Activated T-cell treated with anti-CD3 and anti-CD28 coated beads, Interleukin-2, amount 50 U/mL, for 1 hour (primary cell): ENCODE measurements at places on chromosomes 5 and 9.

DNA sequence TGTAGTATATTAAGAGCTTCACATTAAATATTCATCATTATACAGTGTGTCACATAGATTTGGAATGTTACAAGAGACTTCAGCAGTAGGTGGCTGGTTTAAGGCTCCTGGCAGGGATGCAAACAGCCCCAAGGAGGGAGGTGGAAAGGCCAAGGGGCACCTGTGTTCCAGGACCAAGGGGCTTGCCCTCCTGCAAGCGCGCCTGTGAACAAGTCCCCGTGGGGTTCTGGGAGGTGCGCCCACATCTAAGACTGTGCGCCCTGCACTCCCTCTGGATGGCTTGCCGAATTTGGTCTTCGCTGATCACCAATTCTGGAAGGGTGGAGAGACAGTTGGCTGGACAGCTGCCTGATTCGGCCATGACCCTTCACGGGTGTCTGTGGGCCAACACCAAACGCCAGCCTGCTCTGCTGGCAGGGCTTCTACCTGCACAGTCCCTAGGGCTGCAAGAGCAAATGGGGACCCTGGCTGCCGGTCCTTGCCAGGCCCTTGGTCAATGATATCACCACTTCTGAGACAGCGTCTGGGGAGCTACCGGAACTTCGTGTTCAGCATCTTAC lies 12.1 kb upstream of the SLC25A51 start:
- DNase-seq: no peak

GRCh38 chr5:111461255-111461671 lies 51.1 kb downstream of the STARD4 start:
- no peak for DNase-seq

DNA sequence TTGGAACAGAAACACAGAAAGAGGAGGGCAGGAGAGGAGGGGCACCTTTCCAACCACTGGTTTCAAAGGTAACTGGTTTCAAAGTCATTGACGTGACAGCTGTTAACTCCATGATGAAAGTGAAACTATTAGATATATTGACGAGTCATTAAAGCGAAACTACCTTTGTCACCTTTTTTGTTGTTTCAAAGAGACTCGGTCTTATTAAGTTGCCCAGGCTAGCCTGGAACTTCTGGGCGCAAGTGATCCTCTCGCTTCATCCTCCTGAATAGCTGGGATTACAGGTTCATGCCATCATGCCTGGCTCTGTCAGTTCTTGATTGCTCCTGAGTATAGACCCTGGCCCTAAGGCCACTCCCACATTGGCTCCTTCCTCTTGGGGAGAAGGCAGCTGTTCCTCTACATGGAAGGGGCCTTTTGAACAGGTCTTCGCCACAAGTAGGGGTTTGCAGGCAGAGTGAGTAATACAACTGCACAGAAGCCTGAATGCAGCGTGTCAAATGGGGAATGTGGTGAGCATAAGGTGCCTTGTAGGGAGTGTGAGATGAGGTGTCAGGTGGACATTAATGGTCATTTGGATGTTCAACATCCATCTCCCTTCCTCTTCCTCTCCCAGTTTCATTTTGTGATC lies 3.4 kb upstream of the F12 start:
- DNase-seq: no peak

- no peak for DNase-seq
These were observed 14.7 kb upstream of the NDUFS4 start for GRCh38 chr5:53545744-53546143.

DNA sequence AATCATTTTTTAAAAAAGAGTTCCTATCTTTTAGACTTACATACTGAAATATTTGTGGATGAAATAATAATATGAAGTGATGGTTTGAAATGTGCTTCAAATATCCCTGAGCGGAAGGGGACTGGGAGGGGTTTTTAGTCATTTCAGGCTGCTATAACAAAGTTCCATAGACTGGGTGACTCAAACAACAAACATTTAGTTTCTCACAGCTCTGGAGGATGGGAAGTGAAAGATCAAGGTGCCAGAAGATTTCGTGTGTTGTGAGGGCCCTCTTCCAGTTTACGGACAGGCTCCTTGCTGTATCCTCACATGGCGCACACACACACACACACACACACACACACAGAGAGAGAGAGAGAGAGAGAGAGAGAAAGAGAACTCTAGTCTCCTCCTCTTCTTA lies 27.1 kb upstream of the TEX10 start:
- no peak for DNase-seq

GRCh38 chr5:140828362-140828737 lies 590 bp downstream of the PCDHA6 start:
- DNase-seq: no peak

DNA sequence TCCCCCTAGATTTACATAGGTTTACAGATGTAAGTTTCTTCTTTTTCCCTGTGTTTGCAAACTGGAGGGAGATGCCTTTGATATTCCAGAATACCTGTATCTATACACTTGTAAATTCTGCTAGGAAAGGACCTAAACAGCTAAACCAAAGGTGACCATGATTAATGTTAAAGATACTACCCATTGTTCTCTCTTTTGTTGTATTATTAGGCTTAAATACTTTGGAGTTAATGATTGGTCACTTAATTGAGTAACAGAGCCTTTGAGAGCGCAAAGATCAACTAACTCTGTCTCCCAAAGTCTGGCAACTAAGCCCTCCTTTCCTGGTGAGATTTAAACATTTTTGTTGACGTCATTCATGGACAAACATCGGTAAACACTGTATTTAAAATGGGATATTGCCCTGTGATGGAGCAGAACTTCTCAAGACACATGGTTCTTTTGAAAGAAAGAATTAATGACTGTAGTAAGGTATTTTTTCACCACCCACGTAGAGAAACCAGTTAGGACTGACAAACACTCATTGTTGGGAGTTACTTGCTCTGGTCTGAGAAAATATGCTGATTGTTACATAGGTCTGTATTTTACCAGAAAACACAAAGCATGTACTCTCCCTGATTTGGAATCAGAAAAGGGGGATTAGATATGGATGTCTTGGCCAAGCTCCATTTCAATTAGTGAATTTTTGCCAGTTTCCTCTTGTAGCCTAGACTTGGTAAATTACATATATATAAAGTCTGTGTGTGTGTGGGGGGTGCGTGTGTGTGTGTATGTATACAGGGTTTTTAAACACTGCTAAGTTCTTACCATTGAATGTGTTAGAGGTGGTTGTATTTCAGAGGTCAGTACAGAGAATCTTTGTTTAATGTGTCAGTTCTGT lies 4.6 kb downstream of the VCAN start:
- DNase-seq: no peak

- no peak for DNase-seq
These were observed 868.0 kb upstream of the CTNND2 start for GRCh38 chr5:12772276-12772675.

DNA sequence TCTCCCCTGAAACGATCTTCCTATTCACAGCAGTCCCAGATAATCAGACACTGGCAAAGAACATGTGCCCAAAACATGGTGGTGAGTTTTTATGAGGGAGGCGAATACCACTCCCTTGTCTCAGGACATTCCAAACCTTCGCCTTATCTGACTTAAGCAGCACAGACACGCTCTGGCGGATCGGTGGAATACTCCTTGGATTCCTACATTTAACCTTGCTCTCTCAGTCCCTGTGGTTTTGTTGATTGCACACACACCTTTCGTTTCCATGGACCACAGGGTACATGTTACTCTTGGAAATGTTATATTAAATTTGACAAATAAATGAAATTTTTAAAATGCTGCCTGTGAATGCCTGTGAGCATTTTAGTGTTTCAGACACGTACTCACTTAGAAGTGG lies 87.8 kb upstream of the CPEB4 start:
- DNase-seq: no peak

DNA sequence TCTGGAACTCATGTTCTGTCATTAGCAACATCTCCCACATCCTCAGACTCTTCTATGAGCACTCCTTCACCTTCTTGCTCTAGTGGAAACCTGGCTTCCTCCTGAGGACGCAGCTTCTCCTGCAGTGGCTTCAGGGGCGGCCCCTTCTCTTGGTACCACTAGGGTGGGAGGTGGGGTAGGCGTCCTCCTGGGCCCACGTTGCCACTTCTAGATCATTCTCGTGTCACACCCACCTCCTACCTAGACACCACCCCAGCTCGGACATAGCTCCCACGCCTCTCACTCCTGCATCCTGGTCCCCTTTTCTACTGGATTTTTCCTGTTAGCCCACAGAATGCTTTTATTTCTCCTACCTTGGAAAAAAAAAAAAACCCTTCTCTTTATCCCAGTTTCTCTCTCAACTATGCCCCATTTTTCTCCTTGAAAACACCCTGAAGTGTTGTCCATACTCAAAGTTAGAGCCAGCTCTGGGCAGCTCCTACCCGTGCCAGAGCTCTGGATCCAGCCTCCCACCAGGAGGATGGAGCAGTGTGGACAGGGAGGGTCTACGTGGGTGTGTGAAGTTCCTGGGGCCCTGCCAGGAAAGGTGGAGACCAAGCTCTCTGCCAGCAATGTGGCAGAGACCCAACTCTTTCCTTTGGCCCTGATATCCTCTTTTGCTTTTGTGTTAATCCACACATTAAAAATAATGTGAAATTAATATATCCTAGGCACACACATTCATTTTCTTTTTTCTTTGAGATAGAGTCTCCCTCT lies 179.2 kb downstream of the HSPA4 start:
- no peak for DNase-seq

DNA sequence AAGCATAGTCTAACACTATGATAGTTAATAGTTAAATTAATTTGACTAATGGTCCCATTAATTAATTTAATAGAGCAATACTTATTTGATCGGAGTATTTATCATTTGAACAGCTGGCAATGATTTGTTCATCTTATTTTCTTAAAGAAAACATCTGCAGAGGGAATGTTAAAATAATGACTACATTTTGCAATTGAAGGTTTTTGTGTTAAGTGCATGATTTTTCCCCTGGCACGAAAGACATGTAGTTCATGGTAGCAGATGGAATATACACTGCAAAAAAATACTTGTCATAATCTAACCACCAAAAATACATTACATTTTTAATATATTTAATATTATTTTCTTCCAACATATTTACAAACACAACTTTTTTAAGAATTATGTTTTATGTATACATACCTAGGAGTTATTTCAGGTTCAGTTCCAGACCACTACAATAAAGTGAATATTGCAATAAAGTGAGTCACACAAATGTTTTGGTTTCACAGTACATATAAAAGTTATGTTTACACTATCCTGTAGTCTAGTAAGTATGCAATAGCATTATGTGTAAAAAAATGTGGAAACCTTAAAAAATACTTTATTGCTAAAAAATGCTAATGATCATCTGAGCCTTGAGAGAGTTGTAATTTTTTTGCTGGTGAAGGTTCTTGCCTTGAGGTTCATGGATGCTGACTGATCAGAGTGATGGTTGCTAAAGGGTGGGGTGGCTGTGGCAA lies 292.6 kb upstream of the DAB2 start:
- no peak for DNase-seq

GRCh38 chr9:37192803-37193202 lies 72.4 kb downstream of the ZCCHC7 start:
- no peak for DNase-seq

GRCh38 chr9:127706836-127707241 lies at the start of gene CFAP157:
Gene CFAP157 (plus strand): TSS chr9:127706988. CDS start chr9:127707032, 44 bp downstream.
- DNase-seq: no peak

- no peak for DNase-seq
These were observed 137.3 kb downstream of the DOCK8 start for GRCh38 chr9:351916-352315.

- DNase-seq: no peak
These were observed 79.6 kb downstream of the DROSHA start for GRCh38 chr5:31452314-31452713.

DNA sequence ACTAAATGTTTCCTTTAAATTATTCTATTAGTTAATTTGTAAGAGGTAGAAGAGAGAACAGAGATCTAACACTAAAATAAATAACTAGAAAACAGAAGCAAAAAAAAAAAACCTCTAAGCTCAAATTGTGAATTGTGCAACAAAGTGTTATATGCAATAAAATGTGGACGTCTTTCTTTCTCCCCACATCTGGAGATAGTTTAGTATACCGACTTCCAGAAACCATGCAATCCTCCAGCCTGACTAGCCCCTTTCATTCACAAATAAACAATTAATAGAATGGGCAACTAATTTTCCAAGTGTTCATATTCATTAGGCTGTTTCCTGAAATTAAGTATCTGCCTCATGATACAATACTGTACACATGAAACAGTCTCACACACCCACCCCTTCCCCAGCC lies 258.5 kb downstream of the BNC2 start:
- no peak for DNase-seq

DNA sequence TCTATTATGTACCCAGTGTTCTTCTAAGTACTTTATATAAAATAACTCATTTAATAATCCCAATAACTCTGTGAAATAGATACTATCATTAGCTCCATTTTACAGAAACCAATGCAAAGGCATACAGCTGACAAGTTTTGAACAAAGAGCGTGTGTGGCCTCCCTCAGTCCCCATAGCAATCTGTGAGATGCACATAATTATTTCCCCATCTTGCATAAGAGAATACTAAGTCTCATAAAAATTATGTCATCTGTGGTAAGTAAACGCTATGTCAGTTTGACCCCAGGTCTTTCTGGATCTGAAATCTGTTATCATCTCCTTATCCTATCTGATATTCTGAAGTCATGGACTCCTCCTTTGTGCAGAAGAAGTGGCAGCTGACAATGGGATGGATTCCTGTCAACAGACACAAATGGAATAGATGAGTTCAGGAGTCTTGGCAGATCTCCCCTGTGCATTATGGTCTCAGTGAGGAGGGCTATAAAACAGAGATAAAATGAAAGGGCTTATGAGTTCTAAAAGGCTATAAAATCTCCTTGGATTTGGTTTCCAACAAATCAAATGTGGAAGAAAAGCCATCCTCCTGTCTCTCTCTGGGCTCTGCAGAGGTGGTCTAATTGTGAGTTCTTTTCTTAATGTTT lies 162.5 kb upstream of the TLE4 start:
- DNase-seq: no peak

DNA sequence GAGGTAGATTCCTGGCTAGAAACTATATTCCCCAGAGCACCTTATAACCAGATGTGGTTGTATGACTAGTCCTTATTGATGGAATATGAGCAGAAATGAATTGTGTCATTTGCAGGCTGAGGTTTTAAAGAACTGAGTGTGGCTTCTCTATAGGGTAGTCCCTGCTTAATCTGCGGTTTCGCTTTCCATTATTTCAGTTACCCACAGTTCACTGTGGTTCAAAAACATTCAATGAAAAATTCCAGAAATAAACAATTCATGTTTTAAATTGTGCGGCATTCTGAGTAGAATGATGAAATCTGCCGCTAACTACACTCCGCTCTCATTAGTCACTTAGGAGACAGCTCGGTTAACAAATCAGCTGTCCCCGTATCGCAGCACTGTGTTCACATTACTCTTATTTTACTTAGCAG lies 65.1 kb downstream of the ANKRD55 start:
- DNase-seq: no peak

DNA sequence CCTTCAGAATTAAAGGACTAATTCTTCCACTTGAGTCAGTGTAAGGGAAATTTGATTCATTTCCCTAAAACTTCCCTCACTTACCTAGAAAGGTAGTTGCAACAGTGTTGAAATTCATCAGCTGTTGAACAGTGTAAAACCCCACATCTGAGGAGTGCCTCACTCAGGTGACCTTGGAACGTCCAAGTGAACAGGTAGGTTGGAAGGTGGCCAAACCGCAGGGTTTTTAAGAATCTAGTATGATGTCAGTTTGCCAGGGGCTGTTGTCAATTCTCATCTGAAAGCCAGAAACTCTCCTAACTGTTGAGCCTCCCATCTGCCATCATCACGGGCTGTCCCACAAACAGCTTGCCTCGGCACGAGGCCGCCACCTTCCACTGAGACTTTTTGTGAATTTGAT lies 105.7 kb downstream of the TMEM174 start:
- DNase-seq: no peak
